ENCODE measurements at places on chromosomes 2 and 18.

DNA sequence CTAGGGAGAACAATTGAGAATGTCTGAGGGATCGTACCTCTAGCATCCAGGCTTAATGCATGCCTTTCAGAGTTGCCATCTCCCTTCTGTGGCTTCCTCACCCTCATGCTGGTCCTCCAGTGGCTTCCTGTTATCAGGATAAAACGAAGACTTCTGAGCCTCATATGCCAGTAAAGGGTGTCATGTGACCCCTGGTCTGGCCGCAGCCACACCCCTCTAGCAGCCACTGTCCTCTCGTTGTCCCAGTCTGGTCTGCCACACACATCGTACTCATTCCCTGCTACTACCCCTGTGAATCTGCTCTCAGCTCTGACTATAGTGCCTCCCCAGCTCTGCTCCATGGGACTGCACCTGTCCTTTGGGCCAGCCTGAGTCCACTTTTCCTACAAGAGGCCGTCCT is 62.6 kb upstream of the TMEM177 start:
- no peak for DNase-seq

GRCh38 chr2:147006736-147007141 is 838.1 kb upstream of the ACVR2A start:
- DNase-seq, result no peak

DNA sequence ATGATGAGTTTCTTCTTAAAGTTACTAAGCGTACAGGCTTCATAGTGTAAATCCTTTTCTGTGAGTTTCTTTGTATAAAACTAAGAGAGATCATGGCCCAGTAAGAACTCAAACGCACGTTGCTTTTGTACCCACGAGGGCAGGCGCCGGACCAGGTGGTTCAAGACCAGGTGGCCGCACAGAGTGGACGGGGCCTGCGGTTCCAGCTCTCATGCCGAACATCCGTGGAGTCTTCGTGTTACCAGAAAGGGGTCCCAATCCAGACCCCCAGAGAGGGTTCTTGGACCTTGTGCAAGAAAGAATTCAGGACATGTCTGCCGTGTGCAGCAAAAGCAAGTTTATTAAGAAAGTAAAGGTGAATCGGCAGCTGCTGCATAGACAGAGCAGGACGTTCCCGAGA is 53.0 kb downstream of the KCNG2 start:
- no peak for DNase-seq

DNA sequence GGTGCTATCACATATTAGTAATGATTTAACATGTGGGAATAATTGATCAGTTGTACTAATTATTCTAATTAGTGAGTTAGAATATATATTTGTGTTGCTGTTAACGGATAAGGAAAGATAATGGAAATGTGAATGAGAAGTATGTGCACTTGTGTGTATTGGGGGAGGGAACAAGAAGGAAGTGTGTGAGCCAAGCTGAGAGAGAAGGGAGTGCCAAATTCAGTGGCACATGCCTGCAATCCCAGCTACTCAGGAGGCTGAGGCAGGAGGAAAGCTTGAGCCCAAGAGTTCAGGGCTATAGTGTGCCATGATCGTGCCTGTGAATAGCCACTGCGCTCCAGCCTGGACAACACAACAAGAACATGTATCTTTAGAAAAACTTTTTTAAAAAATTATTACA is 9.3 kb downstream of the BARD1 start:
- DNase-seq, result no peak

DNA sequence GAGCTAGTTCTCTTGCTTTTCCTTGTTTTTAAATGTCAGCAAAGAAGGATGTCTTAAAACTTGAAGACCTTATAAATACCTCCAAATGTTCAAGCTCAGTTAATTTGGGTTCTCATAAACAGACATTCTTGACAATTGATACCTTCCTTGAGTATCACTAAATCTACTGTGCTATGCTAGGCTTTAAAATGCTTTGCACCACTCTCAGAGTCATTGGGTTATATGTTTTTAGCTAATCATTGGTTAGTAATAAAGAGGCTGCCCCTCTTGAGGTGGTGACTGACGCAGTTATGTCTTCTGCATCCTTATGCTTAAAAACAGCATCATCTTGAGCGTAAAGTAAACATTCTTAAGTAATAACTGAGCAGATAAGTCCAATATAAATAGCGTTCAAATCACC is 276.0 kb downstream of the AGPS start:
- no peak for DNase-seq

DNA sequence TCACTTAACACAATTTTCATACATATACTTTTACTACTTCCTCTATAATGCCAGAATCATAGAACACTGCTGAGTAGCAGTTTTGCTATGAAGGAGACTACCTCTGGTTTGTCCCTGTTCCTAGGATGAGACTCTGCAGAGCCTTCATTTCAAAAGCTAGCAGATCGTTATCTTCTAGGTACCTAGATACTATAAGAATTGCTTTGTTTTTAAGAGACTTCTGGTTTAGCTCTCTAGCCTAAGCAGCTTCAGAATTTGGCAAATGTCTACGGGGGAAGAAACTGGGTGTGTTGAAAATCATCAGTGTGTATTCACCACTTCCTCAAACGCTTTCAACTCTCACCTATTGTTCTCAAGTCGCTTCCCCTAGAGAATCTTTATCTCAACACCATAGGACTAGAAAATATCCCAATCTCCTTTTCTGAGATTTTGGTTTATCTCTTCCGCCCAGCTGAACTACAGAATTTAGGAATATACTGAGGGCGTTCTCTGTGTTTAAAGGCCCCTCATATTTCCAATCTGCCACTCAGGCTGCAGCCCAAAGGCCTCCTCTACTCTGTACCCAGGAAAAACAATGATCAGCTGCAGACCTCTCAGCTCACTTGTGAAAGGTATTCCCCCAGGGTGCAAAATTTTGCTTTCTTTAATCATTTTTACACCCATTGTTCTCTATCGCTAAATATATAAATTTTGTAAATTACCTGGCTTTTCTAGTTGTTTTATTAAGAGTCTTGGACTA is 28.7 kb downstream of the SMAD2 start:
- no peak for DNase-seq

DNA sequence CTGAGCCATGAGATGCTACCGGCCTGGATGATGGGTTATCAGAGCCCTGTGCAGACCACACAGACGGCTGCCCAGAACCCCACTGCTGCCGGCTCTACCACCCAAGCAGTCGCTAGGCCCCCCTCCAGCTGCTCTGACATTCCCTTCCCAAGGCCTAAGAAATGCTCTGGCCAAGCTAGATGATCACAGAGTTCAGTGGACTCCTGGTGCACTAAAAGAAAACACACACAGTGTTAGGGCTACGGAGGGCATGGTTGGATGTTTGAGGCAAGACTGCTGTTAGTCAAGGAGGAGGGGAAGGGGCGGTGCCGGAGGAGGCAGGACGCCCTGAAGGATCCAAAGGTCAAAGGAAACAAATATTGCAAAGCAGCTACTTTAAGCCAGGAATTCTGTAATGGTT is 174.5 kb downstream of the MYCN start:
- no peak for DNase-seq

GRCh38 chr2:2839393-2839781 is 508.3 kb upstream of the MYT1L start:
- no peak for DNase-seq
